ENCODE measurements at places on chromosomes 1 and 21.

GRCh38 chr1:176211396-176212165, 4.5 kb upstream of the COP1 start:
- DNase-seq: no peak

DNA sequence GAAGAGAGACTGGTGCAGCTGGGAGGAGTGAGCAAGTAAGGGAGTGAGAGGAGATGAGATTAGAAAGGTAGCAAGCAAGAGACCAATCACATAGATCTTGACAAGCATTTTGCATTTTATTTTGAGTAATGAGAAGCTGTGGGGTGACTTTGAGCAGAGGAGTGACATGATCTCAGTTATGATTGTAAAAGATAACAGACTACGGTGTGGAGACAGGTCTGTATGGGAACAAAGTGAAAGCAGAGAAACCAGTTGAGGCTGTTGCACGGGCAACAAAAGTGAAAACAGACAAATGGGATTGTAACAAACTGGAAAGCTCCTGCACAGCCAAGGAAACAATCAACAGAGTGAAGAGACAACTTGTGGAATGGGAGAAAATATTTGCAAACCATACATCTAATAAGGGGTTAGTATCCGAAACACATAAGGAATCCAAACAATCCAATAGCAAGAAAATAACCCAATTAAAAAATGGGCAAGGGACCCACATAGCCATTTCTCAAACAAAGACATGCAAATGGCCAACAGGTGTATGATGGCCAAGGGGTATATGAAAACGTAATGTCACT, 68.4 kb downstream of the SNRPE start:
- no peak for DNase-seq

- no peak for DNase-seq
Measured at GRCh38 chr21:22898051-22898665, 1899.9 kb downstream of the NCAM2 start.

GRCh38 chr1:234856845-234857245, 246.9 kb upstream of the IRF2BP2 start:
- DNase-seq: no peak

DNA sequence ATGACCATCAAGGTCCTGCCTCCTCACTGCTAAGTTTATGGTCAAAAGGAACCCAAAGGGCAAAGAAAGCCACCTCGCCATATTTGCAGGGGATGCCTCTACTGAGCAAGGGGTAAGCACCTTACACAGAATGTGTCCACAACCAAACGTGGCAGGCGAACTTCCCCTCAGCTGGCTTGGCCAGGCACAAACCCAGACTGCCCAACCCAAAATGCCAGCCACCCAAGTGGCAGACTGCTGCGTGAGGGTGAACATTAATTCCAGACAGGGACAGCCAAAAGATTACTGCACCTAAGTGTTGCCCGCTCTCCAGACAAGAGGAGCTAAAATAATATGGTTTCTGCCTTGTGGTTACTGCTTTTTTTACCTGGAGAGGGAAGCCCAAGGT, 16.0 kb downstream of the ZNF697 start:
- DNase-seq: no peak

GRCh38 chr1:51990478-51990965, at the start of gene RAB3B:
TSS of gene RAB3B (minus strand) at chr1:51990700. CDS start at chr1:51977117, 13,583 bp downstream.
- DNase-seq: peak; percentile 42

DNA sequence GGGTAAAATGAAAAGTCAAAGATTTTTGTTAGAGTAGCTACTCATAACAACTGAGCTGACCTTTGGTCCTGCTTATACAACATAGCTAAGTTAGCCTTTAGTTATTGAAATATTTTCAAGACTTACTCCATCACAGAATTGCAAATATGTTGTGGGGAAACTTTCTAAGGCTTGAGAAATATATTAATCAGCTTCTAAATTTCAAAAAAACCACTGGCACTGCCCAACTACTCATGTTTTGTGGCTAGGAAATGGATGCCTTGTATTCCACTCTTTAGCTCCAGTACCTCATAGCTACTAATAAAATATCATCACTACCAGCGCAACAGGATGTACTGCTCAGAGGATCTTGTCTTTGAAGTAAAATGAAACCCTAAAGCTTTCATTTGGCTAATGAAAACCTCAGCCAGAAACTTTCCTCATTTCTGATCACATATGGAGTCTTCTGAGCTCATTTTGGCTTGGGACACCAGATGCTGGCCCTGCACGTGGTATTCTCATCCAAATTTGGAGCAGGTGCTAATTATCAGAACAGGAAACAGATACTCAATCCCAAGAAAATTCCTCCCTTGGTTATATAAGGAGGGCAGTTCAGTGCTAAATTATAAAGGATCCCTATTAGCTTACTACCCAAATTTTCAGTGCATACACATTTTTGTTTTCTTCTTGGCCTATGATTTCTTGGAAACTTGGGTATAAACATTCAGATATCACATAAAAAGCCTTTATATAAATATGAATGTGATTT, 690.7 kb downstream of the ADGRL2 start:
- DNase-seq: no peak

DNA sequence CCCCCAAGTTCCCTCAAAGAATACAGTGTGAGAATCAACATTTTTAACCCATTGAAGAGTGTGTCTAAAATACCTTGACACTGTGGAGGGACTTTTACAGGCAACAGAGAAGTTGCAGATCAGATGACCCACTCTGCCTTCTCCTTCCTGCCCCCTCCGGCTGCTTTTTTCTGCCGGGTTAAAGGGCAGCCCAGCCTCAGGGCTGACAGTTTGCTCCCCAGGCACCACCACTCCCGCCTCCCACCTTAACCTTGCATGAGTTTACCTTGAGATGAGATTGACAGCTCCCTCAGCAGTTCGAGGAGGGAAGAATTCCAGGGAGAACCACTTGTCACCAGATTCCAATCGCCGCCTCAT, 3.2 kb downstream of the MTHFR start:
- no peak for DNase-seq

- DNase-seq: peak; percentile 96
Measured at GRCh38 chr1:231806623-231807495, 180.3 kb downstream of the DISC1 start.

- no peak for DNase-seq
Measured at GRCh38 chr1:31501505-31501904, 74.8 kb upstream of the TINAGL1 start.

GRCh38 chr1:43994794-43995790, 3.7 kb downstream of the CCDC24 start:
- no peak for DNase-seq

DNA sequence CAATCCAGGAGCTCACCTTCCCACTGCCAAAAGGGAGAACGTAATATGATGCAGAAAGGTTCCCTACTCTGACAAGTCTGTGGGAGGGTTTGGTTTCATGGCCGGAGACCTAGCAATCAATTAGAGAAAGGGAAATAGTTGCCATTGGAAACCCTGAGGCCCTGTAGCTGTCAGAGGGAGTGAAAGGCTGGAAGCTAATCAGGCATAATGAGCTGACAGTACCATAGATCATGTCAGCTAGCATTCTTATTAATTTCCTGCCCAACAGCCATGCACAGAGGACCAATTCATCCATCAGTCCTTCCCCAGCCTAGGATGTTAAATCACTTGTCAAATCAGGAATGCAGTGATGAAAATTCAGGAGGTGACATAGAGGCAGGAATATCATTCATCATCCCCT, 527.3 kb downstream of the PLPP3 start:
- no peak for DNase-seq

- DNase-seq: no peak
Measured at GRCh38 chr1:68276448-68276847, 44.1 kb upstream of the WLS start.

- DNase-seq: no peak
Measured at GRCh38 chr1:21184276-21184675, 7.6 kb upstream of the EIF4G3 start.

- DNase-seq: no peak
Measured at GRCh38 chr1:113536182-113536780, 146.0 kb downstream of the MAGI3 start.

DNA sequence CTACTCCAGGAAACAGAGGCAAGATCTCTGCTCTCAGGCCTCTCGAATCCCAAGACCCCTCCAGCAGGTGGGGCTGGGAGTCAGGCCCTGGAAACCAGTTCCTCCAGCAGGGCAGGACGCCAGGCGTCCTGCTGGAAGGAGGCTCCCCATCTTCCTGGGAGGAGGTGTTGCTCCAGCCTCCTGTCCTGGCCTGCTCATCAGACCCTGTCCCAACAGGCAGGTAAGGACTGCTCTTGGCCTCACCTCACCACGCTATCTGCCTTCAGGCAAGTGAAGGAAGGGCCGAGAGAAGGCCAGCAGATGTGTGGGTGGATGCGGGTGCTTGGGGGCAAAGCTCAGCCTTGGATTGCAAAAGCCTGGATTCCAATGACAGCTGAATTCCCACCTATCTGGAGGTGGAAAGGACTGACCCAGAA, 82.9 kb downstream of the SSBP3 start:
- no peak for DNase-seq

GRCh38 chr1:168782559-168783116, 53.6 kb upstream of the DPT start:
- DNase-seq: no peak

DNA sequence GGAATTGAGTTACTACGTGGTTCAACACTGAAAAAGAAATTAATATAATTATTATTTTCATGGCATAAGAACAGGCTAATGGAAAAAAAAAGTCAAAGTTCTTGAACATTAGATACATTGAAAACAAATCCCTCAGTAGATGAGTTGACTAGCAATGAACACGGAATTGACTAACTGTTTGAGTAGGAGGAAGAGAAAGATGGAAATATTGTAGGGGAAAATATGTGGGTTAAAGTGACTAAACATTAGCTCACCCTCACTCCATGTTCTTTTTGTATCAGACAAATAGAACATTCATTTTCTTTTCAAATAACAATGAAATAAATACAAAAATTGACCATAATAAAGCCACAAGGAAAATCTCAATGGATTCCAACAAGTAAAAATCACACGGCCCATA, 84.3 kb downstream of the KCNK2 start:
- no peak for DNase-seq
